ENCODE measurements at places on chromosomes 5 and 9.

DNA sequence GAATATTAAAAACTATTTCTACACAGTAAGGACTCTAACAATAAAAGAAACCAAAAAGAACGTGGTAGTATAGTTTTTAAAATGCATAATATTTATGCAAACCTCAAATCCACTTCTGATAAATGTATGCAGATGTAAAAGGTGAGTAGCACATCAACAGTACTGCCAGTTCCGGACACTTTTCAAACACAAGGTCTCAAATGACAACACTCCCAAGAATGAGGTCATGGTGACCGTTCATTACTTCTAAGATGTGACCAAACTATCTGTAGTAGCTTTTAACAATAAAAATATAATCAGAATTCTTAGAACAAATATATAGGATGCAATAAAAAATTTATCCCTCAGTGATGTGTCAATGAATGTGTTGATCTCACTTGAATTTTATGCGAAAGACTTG, 238.7 kb upstream of the NREP start:
- DNase-seq, result no peak

DNA sequence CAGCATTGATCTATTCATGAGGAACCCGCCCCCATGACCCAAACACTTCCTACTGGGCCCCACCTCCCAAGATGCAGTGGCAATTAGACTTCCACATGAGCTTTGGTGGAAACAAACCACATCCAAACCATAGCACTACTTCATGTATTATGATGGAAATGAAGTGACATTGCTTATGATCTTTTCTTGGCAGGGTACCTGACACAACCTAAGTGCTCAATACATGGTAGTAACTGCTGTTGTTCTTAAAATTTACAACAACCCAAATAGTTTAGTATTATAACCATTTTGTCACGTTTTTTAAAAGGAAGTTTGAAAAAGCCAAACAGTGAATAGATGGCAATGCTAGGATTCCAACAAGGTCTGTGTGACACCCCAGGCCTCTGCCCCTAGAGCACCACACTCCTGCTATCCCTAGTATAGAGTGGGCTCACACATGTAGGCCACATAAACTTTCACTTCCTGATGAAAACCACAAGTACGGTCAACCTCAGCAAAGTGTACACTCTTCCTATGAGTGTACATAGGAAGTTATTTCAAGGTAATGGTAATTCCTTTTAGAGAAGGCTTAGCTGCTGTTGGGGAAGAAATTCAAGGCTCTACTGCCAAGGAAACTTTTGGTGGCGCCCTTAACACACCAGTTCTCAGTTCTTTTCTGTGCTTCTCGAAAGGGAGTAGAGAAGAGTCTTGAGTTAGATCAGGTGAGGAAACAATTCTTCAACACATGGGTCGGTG, 97.6 kb downstream of the ARSB start:
- DNase-seq, result no peak

DNA sequence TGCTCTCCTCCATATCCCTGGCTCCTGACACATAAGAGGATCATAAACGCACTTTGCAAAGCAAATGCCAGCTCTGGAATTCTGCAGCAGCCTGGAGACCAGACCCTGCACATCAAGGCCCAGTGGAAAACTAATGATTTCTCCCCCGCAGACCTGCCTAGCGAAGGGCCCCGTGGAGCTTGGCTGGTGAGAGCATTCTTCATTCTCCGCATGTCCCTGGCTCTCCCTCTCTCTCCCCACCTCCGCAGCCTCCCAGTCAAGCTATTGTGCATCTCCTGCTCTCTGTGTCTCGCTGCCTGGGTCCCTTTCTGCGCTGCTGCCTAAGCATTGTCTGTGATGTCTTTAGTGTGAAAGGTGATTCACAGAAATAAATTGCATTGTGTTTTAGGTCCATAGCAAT, 46.7 kb downstream of the GRIA1 start:
- DNase-seq, result no peak

GRCh38 chr5:169751490-169751889, 114.4 kb downstream of the DOCK2 start:
- no peak for DNase-seq

GRCh38 chr5:36881807-36882206, 5.2 kb downstream of the NIPBL start:
- DNase-seq, result no peak

DNA sequence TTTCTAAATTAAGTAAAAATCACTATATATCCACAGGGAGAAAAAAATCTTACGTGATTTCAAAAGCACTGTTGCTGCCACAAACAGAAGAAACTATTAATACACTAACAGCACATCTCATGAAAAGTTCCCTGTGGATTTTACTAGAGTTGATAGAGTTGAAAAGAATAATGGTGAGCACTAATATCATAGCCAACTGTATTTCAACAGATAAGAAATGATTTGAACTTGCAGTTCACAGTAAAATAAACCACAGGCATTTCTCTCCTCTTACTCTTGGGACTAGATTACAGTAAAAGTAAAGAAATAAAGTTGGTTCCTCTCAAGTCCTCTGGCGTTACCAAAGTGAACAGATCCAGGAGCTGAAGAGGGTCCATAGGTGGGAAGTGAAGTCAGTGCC, 27.9 kb downstream of the AGTPBP1 start:
- DNase-seq, result no peak

DNA sequence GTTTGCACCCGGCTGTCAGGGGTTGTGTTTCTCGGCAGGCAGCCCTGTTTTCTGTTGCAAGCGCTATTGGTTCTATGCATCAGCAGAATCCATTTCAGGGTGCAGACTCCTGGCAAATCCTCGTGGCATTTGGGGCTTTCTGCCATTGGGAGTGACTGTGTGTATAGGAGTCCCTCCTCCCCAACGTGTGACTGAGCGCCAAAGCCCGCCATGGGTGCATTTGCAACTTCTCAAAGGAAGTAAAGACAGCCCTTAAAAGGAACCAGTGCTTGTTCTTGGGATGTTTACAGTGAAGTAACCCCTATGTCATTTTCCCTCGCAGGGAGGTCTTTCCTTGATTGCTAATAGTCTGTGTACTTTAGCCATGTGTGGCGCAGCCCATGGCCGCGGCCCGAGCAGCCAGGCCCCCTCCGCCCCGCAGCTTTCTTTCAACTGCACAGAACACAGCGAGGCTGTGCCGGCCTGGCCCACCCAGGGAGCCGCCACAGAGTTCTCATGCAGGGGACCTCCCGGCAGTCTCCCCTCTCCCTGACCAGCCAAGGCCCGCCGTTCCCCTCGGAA, 175.6 kb downstream of the HSD17B3 start:
- DNase-seq, result no peak

DNA sequence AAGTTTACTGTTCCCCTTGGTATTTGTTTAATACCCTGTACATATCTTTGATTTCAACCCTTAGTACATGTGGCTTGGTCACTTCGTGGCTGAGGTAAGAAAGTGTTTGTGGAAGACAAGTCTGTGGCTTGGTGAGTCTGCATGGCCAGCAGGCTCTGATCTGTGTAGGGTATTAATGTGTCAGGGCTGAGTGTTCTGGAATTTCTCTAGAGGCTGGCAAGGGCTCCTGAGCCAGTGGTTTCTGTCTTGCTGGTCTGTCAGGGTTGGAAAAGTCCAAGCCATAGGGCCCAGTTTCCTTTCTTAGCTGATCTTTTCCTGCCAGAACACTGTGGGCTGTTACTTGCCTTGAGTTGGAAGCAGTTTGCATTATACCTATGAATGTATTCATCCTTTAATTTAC, 48.0 kb upstream of the FBXL7 start:
- no peak for DNase-seq

DNA sequence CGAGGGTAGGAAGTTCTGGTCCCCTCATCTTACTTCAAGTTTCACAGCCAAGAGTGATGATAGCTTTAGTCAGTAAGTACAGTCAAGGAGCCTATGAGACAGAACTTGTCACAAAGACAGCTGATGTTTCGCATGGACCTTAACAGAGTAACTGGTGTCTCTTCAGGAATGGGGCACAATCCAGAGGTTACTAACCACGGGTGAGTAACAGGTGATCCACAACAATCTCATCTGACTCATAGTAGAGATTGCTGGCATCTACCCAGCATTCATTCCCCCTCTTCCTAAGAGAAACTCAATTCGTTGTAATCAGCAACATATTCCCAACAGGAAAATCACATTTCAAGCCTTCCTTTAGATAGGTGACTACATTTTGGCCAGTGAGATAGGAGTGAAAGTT, 126.7 kb downstream of the SNX18 start:
- no peak for DNase-seq

All from activated naive CD4-positive, alpha-beta T cell (primary cell).